ENCODE measurements at places on chromosomes 7 and 10.

GRCh38 chr7:157077021-157077420 lies 61.7 kb upstream of the UBE3C start:
- no peak overlapping the region for H3K4me3 ChIP-seq
- DNase-seq = no peak
- peaks cover 72% of the 10 kb centered on the region for H3K27me3 ChIP-seq
- no peaks in the 10 kb centered on the region for H3K4me1 ChIP-seq
- no peak overlapping the region for H3K27ac ChIP-seq

DNA sequence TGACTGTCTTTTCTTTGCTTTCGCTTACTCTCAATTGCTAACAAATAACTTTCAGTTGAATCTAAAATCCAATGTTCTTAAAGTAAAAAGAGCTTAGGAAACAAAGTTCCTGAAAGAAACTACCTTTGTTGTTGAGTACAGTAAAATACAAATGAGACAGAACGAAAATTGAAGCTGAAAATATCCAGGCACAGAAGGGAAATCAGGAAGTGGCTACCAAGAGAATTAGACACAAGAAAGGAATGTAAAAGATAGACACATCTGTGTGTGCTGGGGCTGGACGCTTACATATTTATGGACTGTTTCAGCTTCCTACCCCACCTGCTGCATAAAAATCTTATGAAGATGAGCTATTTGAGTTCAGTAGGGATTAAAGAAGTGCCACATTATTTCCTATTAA lies 161.7 kb upstream of the PLXDC2 start:
- no peaks in the 10 kb centered on the region for H3K36me3 ChIP-seq
- H3K4me3 ChIP-seq = no peak overlapping the region
- no peaks in the 10 kb centered on the region for H3K27me3 ChIP-seq
- H3K4me1 ChIP-seq = peaks cover 3% of the 10 kb centered on the region

GRCh38 chr10:34834274-34834673 lies 19.2 kb upstream of the PARD3 start:
- no peak for DNase-seq
- no peaks in the 10 kb centered on the region for H3K27me3 ChIP-seq
- no peak overlapping the region for H3K27ac ChIP-seq
- no peaks in the 10 kb centered on the region for H3K36me3 ChIP-seq

- no peak for DNase-seq
- peaks cover 8% of the 10 kb centered on the region for H3K4me1 ChIP-seq
- no peaks in the 10 kb centered on the region for H3K27me3 ChIP-seq
- H3K27ac ChIP-seq = peak overlapping the region; percentile 34
These were observed 85.0 kb downstream of the KMT2E start for GRCh38 chr7:105098863-105099515.

DNA sequence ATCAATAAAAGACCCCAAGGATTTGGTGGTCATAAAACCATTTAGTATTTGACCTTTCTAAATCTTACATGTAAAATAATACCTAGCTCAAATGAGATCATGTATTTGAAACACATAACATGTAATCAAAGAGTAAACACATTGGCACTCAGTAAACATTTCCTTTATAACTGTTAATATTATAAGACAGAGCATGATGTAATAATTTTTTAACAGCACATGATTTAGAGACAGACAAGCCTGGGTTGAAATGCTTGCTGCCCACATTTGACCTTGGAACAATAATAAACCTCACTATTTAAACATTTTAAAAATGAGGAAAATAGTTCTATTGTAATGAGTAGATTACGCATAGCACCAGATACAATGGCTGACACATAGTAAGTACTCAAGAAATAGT lies 105.2 kb upstream of the GPR141 start:
- H3K4me3 ChIP-seq = no peak overlapping the region
- H3K4me1 ChIP-seq = no peaks in the 10 kb centered on the region
- no peak for DNase-seq
- H3K27me3 ChIP-seq = peaks cover 10% of the 10 kb centered on the region
- H3K27ac ChIP-seq = no peak overlapping the region

- H3K36me3 ChIP-seq = no peaks in the 10 kb centered on the region
- peaks cover 9% of the 10 kb centered on the region for H3K4me1 ChIP-seq
- no peak for DNase-seq
These were observed 89.1 kb upstream of the AGR3 start for GRCh38 chr7:16970732-16971482.

- peaks cover 8% of the 10 kb centered on the region for H3K4me1 ChIP-seq
- no peak for DNase-seq
- H3K36me3 ChIP-seq = peaks cover 6% of the 10 kb centered on the region
These were observed 52.7 kb downstream of the DENND11 start for GRCh38 chr7:141649137-141649864.

DNA sequence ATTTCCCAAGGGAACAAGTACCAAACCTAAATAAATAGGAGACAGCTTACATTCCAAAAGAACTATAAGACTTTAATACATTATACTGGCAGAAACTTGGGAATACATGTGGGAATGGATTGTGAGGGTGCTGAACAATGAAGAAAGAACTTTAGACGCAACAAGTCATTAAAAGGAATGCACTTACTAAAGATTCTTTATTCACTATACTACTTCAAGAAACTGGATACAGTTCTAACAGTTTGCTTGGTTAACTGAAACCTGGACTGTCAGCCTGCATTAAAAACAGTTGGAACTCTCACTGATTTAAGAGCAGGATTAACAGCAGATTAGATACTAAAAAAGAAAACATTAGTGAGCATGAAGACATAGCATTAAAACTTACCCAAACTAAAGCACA lies 12.0 kb downstream of the CACUL1 start:
- DNase-seq = no peak
- H3K27me3 ChIP-seq = no peaks in the 10 kb centered on the region
- no peak overlapping the region for H3K4me3 ChIP-seq
- peak overlapping the region; percentile 22 for H3K27ac ChIP-seq
- H3K4me1 ChIP-seq = peaks cover 35% of the 10 kb centered on the region

DNA sequence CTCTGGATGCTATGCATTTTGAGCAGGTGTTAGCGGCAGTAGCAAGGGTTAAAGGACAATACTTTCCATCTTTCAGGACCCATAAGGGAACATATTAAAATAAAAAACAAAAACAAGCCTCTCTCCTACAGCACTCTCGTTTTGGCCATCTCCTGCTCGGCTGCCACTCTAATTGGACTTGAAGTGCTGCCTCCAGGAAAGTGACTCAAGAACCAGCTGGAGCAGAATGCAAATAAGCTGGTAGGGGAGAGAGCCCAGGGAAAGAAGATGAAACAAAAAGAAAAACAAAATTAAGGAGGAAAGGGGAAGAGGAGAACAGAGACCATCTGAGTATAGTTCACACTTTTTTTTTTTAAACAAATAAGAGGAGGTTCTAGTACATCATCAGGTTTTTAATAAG lies 65.6 kb downstream of the HBP1 start:
- H3K27ac ChIP-seq = no peak overlapping the region
- no peak overlapping the region for H3K4me3 ChIP-seq
- no peak for DNase-seq
- H3K27me3 ChIP-seq = no peaks in the 10 kb centered on the region
- no peaks in the 10 kb centered on the region for H3K4me1 ChIP-seq

DNA sequence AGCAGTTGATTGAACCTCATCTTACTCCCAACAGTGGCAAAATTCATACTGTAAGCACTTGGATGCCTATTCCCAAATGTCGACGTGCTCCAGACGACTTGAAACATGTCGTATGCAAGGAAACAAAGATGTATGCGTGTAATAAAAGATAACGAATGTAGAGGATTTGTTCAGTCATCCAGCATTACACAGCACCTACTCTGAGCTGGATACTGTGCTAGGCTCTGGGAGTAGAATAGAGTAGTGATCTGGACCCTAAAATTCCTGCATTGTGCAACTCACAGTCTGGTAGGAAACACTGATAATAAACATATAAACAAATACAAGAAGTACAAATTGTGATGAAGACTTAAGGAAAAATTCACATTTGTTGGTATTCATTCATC lies 5.6 kb upstream of the TBX20 start:
- H3K27ac ChIP-seq = no peak overlapping the region
- H3K4me1 ChIP-seq = peaks cover 2% of the 10 kb centered on the region
- peak overlapping the region; percentile 20 for H3K4me3 ChIP-seq
- peaks cover 97% of the 10 kb centered on the region for H3K27me3 ChIP-seq
- no peak for DNase-seq

DNA sequence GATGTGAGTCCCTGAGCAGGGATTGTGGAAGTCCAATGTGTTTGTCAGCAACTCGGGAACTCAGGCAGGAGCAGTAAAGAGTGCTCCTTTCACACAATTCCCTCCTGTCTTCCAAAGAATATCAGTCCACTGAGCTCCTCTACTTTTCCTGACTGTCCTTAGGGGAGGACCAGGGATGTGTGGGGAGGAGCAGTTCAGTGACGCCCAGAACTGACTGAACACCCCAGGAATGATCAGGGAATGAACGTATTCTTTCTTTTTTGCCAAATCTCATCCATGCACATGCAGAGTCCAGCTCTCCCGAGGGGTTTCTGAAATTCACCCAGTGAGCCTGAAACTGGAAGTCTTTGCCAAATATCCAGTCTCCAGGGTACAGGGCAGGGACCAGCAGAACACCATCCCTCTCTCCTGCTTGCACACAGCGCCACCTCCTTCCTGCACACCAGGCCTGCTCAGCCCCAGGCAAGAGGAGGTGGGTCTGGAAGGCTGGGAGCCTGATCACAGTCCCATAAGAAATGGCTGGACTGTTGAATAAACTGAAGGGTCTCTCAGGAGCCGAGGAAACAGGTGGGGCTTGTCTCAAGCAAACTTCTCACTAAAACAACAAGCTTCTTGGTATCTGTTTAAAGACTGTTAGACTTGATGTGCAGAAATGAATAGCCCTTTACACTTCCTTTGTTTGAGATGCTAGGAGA lies 294.7 kb downstream of the C7orf25 start:
- DNase-seq = no peak
- H3K4me3 ChIP-seq = no peak overlapping the region
- H3K27ac ChIP-seq = peak overlapping the region; percentile 6
- no peaks in the 10 kb centered on the region for H3K27me3 ChIP-seq
- no peaks in the 10 kb centered on the region for H3K36me3 ChIP-seq

- H3K4me3 ChIP-seq = no peak overlapping the region
- DNase-seq = no peak
- peaks cover 4% of the 10 kb centered on the region for H3K36me3 ChIP-seq
- no peaks in the 10 kb centered on the region for H3K27me3 ChIP-seq
These were observed 150.4 kb downstream of the MAD1L1 start for GRCh38 chr7:2082139-2082998.

All from type B pancreatic cell (in vitro differentiated cells).